NCI-H1436 (cell line): ENCODE measurements at places on chromosomes 5 and 9.

DNA sequence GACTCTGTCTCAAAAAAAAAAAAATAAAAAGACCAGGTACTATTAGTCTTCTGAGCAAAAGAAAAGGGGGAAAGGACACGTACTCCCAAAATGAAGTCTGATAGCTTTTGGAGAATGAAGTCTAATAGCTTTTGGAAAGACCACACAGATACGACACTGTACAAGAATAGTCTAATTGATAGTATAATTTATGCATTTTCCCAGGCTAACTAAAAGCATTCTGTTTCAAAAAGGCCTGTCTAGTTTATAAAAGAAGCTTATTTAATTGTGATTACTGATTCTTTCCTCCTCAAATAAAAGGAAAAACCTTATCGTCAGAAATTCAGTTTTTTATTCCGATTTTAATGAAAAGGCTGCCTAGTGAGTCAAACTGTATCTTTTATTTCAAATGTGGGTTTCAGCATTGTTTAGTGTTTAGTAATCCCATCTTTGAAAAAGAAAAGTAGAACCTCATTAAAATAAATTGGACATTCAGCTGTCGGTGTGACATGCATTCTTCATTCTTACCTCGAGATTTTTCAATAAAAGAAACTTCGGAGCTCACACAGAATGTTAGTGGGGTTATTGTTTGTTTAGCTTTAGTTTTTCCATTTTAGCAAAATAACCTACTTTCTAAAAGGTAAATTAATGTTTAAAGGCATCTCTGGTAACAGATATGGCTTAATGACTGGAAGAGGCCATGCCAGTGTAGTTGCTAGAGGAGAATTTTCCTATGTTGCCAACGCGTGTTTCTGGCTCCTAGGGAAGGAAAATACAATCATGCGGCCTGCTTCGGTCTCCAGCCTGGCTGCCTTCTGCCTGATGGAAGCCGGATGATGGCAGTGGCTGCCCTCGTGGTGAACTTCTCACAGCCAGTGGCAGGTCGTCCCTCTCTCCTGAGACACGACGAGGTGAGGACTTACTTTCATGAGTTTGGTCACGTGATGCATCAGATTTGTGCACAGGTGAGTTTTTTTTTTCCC, 70.0 kb downstream of the NLN start:
- DNase-seq, result no peak

- DNase-seq, result no peak
Measured at GRCh38 chr5:99379187-99379586, 450.4 kb upstream of the CHD1 start.

DNA sequence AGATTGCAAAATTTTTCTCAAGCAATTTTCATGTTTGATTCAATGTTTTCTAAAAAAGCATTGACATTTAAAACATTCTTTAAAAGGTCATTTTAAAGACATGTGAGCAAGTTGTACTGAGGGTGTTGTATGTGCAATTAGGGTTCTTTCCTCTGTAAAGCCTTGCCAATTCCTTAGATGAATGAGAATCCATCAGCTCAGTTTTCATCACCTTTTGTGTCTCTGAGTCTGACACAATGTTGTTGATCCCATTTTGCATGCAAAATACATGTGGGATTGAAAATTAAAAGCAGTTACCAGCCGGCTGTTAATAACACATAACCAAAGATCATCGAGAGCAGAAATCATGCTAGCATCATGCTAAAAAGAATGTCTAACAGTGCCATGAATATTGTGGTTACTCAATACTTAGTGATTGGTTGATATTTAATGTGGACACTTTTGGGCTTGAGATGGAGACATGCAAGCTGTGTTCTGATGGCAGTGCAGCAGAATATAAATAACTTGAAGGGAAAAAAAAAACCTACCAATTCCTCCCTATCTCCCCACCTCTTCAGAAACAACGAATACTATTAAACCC, 57.7 kb downstream of the FGF10 start:
- DNase-seq, result no peak

DNA sequence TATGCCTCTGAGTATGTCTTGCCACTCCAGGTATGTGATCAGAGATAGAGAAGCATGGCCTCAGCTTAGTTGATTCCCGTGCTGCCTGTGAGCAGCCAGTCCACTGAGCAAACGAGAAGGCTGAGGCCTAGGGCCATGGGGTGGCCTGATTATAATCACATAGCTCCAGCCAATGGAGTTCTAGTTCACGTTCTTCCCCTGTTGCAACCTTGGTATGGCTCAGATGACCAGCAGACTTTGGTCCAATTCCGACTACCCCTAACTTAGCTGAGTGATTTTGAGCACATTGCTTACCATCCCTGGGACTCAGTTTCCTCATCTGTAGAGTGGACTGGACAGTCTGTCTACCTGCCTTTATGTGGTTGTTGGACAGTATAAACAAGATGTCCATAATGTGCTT, 68.4 kb downstream of the PPARGC1B start:
- DNase-seq, result no peak

DNA sequence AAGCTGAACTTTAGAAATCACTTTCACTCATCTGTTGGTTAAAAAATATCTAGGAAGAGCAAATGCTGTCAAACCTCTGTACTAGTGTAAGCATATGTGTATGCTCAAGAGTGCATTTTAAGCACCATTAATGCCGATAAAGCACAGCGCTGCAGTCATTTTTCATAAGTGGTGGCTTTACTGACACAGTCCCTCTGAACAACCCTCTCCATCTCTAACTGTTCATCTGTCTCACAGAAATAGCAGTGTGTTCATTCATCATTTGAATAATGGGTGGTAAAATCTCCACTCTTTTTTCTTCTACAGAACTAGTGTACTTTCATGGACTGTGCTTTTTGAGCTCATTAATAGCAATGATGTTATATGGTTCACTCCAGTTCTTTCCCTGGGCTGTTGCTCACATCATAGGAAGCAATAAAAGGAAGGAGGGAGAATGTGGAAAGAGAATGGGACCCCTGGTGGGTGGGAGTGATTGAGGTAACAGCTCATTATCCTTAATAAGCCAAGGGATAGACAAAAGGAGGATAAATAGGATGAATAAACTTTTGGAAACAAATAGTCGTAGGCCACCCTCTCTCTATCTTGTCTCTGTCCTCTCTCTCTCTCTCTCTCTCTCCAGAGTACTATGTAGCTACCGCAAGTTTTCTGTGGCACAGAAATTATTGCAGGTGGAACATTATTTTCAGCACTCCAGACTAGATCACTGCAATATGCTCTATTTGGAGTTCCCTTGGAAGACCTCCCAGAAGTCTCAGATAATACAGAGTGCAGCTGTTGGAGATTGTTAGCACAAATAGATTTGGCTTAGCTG, 117.9 kb upstream of the PRDM9 start:
- DNase-seq, result no peak

GRCh38 chr9:84759300-84759750, 89.8 kb downstream of the NTRK2 start:
- DNase-seq, result no peak

GRCh38 chr9:116797276-116797675, 110.2 kb downstream of the TRIM32 start:
- no peak for DNase-seq

- no peak for DNase-seq
Measured at GRCh38 chr9:131995382-131995781, 84.3 kb downstream of the MED27 start.

GRCh38 chr5:113201715-113202114, 225.1 kb downstream of the DCP2 start:
- no peak for DNase-seq

- DNase-seq, result no peak
Measured at GRCh38 chr5:153530357-153531143, 40.1 kb downstream of the GRIA1 start.

DNA sequence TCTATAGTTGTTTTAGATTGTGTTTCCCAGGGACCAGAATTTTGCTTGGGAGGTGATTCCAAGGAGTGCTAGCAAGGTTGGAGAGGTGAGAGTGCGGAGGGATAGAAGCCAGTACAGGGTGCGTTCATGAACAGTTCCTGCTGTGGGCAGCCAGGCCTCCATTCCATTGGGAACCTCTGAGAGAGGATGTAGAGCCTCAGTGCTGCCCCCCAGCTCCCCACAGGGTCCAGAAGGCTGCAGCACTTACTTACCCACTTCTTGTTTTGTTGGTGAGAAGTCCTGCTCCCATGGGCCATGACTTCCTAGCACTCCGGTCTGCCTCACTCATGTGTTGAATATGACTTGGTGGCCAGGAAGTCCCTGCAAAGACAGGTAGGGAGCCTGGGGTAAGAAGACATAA, 128.2 kb upstream of the GAS1 start:
- no peak for DNase-seq

DNA sequence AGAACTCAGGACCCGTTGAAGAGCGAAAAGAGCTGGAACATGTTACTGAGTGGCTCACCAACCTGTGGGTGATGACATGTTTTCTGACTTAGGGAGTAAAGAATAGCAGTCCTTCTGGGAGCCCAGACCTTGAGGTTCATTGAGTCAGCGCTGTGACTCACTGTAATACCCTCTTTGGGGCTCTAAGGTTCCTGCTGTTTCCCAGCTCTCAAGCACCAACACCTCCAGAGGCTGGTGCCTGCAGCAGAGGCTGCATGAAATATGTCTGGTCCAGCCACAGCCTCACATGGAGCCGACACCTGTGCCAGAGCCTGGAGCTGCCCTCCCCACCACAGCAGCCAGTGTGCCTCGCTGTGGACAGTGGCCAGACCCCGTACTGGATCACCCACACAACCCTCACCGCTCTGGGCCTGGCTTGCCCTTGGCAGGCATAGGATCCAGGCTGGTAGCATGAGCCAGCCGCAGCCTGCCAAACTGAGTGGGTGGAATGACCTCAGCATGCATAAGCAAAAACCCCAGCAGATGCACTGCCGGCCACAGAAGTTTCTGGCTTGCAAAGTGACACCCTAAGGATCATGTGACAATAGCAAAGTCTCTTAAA, 143.5 kb upstream of the MRPS30 start:
- DNase-seq, result no peak

DNA sequence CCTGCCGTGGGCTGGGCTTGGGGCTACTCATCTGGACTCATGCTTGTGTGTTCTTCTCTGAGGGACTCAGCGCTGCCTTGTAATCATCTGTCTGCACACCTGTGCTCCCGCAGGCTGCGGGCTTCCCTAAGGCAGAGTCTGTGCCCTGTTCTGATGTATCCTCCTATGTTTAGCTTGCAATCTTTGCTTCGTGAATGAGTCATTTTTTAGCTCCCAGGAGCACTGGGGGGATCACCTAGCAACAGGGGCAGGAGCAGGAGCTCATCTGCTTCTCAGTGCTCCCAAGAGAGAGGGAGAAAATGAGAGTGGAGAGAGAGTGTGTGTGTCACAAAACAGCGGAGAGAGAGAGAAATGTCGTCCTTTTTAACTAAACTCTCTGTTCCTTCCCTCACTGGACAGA, 202.4 kb upstream of the ZNF618 start:
- DNase-seq, result no peak

DNA sequence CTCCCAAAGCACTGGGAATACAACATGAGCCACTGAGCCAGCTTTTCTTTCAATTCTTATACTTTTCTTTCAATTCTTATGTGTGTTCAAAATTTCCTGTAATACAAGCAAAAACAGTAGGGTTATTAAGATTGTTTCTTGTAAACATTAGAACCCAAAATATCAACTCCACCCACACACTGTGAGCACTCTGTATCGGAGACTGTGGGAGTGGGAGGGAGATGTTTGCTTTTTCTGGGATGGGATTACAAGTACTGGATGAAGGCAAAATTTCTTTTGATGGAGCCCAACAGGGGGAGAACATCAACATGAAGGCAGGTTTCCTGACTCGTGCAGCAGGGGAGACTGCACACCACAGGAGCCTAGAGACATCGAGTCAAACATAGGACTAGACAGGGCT, 4.7 kb upstream of the CFAP90 start:
- no peak for DNase-seq

- DNase-seq, result peak; percentile 67
Measured at GRCh38 chr9:76456202-76456926, 2.6 kb upstream of the GCNT1 start.

DNA sequence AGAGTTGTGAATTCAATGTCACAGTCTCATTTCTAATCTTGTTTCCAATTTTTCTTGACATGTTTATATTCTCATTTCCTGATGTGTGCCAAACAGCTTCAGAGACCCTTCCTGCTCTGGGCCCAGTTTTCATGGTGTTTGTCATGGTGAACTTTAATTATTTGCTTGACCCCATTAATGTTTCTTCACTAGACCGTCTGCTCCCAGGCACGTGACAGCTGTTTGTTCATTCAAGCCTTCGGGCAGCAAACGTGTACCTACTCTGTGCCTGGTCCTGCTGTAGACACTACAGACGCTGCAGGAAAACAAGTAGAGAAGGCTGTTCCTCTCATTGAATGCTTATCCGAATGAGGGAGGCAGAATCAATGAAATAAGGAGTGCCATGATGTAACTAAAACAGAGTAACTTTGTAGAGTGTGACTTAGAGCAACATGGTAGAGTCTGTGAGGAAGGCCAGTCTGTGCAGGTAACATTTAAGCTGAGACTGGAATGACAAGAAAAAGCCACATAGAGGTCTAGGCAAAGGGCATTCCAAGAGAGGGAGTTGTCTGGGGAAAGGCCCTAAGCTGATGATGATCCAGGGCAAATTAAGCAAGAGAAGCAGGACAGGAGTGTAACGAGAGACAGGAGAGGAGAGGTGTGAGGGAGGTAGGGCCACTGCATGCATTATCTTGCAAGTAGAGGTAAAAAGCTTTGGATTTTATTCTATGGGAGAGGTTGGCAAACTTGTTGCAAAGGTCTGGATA, 191.4 kb downstream of the SEMA5A start:
- DNase-seq, result no peak

- no peak for DNase-seq
Measured at GRCh38 chr5:168553377-168554130, 24.4 kb downstream of the FBLL1 start.
